ENCODE measurements at places on chromosomes 7 and 10.

DNA sequence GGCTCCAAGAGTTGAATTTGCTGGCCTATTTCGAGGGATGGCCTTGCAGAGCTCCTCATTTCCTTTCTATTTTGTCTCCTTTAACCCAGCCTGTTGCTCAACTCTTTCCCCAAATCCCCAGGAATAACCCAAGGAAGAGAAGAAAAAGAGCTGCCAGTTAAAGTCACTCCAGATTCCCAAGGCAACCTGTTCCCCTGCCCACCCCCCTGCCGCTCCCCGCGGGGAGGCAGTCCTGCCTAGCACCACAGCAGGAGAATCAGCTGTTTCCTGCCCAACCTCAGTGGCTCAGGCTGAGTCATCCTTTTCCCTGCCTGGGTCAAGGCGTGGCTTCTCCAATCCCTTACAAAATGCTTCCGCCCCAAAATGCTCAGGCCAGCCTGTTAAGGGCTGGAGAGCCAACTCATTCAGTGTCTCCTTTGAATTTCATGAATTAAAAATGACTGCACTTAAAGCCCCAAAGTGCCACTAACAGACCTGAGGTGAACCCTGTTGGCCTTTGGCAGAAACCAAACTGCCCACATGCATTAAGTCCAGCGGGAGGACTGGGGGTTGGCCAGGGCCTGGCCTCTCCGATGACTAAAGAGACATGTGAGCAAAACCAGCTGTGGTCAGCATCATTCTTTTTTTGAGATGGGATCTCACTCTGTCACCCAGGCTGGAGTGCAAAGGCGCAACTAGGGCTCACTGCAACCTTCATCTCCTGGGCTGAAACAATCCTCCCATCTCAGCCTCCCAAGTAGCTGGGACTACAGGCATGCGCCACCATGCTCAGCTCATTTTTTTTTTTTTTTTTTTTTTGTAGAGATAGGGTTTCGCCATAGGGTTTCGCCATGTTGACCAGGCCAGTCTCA lies 83.2 kb upstream of the KIF5B start:
- no peak for DNase-seq

DNA sequence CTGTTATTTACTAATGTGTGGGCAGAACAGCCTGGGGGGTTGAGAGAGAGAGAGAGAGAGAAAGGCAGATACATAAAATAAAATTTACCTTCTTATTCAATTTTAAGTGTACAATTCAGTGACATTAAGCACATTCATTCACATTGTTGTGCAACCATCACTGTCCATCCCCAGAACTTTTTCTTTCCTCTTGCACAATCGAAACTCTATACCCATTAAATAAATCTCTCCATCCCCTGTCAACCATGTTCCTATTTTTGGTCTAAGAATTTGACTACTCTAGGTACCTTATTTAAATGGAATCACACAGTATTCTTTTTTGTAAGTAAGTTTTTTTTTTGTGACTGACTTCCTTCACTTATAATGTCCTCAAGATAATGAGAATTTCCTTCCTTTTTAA lies 181.6 kb downstream of the SND1 start:
- no peak for DNase-seq

DNA sequence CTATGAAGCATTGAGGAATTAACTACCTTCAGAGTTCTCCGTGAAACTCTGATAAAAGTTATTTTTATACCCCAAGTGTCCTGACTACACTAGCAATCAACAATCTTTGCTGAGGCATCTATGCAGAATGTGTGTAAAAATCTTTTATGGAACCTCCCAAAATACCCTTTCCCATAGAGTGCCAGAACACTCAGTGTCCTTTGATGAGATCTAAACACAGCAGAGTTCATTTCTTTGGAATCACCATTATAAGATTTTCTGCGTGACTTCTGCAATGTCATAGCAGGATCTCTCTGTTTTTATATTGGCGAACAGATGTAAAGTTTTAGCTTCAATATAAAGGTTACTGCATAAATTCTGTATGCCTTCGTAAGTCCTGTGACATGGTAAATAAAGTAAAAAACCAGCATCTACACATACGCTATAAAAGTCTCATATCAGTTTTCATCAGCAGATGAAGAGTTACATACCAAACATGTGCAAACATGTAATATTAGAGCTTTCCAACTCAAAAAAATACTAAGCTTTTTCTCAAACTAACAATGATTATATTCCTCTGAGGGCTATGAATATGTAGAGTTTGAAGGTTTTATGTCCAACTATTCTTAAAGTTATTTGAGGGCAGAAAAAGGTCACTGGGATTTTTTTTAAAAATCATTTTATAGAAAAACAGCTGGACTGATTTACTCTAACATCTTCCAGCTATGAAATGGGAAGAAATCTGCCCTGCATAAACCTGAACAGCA lies 67.2 kb downstream of the SKIDA1 start:
- DNase-seq = no peak

- no peak for DNase-seq
Observed at GRCh38 chr7:26360650-26361049, 69.0 kb downstream of the SNX10 start.

GRCh38 chr10:36778651-36779050 lies 346.7 kb upstream of the ANKRD30A start:
- DNase-seq = no peak

- DNase-seq = no peak
Observed at GRCh38 chr7:83119026-83119382, 43.7 kb downstream of the PCLO start.

DNA sequence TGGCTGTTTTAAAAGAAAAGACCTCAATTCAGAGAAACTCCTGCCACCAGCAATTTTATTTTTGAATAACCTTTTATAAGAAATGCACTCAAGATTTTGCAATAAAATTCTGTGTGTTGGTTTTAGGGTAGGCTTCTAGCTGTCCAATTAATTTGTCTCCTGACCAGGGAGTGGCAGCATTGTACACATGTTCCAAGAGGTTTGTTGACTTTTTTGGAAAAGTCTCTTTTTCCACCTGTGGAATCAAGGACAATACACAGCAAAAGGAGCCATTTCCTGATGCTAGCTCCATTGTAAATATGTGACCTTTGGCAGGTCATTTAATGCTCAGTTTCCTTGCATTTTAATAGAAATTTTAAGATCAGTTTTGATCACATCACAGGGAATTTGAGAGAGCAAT lies 1.8 kb downstream of the GIMAP5 start:
- DNase-seq = no peak

DNA sequence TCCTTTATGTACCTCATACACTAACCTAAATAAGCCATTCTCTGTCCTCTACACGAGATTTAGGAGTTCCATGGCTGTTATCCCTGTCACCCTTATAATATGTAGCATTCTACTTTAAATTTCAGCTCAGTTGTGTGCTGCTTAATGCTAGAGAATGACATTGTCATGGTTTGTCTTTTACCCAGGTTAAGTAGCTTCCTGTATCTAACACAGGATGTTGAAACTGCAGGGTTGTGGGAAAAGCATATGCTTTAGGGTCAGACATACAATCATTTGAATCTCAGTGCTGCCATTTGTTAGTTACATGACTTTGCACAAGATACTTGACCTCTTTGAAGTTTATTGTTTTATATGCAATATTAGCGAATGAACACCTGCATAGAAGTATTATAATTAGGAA lies 235.1 kb upstream of the CACNA2D1 start:
- DNase-seq = no peak

DNA sequence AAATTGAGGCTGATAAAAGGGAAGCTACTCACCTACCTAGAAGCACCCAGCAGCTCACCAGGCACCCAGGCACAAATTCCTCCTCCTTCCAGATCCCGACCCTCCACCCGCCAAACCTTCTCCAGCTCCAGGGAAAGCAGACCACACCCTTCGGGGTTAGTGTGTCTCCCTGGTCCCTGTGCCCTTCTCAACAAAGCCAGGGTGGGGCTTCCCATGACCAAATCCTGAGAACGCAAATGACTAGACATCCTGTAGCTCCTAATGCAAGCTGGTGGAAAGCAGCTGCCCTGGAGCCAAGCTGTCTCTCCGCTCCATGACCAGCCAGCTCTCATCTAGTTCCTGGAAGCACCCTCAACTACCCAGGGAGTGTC lies 4.4 kb downstream of the TBX20 start:
- DNase-seq = no peak

GRCh38 chr7:49721441-49721840 lies 52.0 kb upstream of the VWC2 start:
- no peak for DNase-seq

DNA sequence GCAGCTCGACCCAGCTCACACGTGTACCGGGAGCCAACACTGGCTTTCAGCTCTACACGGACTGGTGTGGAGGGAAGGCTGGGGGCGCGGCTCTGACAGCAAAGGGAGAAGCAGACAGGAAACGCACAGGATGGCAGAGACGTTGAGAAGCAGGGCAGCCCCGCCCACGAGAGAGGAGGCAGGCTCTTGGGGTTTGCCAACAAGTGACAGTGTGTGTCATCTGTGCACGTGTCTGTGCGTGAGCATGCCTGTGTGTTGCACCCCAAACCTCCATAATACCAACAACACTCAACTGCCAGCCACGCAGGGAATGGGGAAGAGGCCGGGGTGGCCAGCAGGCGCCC lies 64.4 kb upstream of the PDGFA start:
- peak; percentile 81 for DNase-seq

DNA sequence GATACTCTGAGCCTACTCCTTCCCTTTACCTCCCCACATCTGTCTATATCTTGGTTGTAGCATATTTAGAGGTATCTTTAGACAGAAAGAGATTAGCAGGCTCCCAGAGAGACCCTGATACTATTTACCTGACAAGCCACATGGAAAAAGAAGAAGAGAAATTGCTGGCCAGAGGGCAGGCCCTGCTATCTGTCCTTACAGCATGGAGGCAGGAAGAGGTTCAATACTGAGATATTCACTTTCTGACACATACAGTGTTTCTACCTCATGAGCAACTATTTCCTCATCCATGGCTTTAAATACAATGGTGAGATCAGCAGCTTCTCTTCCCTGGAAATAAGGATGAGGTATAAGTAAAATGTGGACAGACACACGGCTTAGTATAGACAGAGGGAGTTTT lies 33.9 kb upstream of the TSPAN13 start:
- DNase-seq = no peak

DNA sequence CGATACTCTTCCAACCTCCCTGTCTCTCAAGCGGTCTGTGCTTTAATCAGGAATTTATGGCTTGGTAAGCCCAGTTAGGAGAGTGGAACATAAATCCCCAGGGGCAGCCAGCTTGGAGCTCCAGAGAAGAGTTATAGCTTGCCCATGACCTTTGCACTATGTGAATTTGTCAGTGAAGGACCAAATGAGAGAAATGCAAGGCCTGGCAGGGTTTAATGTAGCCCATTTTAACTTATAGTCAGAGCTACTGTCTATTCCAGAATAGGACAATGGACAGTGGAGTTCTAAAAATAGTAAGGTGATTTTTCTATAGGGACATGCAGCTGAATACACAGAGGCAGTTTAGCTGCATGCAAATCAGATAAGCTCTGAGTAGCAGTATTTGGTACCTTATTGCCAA lies 142.6 kb upstream of the CAV2 start:
- DNase-seq = no peak

GRCh38 chr7:85165263-85165662 lies 21.6 kb downstream of the SEMA3D start:
- no peak for DNase-seq

DNA sequence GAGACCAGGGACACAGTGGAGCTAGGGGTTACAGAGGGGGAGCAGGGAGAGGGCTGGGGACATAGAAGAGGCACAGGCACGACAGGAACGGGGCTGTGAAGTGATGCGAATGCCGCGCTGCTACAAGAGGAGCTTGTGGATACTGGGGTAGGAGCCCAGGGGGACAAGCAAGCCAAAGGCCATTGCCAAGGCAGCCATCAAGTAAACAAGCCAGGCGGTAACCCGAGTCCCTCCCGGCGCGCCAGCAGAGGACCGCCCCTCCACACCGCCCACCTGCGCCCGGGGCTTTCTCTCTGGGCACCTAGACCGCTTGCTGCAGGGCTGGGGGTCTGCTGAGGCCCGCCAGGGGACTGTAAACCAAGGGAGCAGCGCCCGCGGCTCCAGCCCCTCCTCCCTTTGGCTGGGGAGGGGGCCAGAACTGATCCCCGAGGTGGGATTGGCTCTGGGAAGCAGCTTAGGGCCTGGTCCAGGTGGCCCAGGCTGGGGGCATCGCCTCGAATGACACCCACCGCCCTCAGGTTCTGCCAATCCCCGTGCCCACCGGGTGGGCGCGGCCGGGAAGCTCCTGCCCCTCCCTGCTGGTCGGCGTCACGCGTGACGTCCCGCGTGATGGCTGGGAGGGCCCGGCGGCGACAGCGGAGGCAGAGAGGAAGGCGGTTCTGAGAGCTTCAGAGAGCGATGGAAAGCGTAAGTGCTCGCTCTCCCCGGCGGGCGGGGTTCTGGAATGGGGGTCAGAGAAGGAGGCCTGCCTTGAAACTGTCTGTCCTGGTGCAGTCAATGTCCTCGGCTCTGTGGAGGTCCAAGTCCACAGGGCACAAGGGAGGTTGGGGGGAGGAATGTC lies 982 bp downstream of the SFXN3 start:
- DNase-seq = peak; percentile 67

GRCh38 chr10:2929480-2930258 lies 137.7 kb upstream of the PFKP start:
- DNase-seq = no peak

- DNase-seq = no peak
Observed at GRCh38 chr10:11522821-11523245, 88.6 kb downstream of the USP6NL start.

DNA sequence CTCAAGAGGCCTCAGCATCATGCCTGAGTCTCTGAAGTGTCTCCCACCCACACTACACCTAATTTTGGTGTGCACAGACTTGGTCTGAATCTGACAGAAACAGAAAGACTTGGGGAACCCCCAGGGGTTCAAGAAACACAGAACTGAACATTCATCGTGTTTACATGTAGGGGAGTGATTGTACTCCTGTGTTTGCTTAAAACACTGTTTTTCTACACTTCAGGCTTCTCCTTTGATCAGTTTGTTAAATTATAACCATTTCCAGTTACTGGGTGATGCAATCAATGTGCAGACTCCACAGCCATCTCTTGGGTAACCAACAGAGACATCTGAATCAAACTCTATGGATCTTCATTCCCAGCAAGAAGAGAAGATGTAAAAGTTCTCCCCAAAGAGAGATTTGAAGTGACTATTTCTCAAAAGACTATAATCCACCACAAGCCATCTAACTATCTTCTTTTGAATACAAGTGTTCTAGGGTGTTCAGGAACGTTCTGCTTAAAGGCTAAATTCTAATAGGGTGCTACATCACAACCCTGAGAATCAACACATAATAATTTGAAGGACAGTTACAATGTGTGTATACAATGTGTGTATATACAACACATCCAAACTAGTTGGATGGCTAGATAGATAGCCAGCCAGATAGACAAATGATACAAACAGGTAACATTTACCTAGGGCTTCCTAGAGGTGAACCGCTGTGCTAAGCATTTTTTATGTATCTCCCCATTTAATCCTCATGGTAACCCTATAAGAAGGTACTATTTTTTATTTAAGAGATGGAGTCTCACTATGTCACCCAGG lies 34.2 kb downstream of the DNAJC12 start:
- no peak for DNase-seq

- DNase-seq = no peak
Observed at GRCh38 chr10:108003061-108003460, 838.6 kb upstream of the SORCS1 start.

- DNase-seq = no peak
Observed at GRCh38 chr10:107341281-107341680, 176.8 kb upstream of the SORCS1 start.

GRCh38 chr10:74997163-74997562 lies 114.3 kb upstream of the SAMD8 start:
- no peak for DNase-seq

- DNase-seq = no peak
Observed at GRCh38 chr10:48606530-48607355, 1.9 kb upstream of the ARHGAP22 start.
